Astrocyte of the cerebellum (primary cell): ENCODE measurements at places on chromosomes 13 and 19.

- no peak for DNase-seq
These were observed 76.6 kb downstream of the DGKH start for GRCh38 chr13:42125046-42125445.

DNA sequence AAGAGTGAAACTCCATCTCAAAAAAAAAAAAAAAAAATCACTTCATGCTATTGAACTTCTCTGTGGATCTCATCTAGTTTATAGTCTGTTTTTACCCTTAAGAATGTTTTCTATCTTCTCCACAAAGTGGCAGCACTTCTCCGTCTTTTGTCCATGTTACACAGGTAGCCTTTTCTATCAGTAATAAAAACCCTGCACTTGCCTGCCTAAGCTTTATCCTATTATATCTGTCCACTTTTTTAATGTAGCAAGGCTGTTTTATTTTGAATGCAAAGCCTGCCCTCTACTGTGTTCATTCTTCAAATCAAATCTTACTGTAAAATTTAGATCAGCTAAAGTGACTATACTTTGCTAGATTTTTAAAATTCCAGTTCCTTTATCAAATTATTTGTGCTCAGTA, 124.0 kb downstream of the STOML3 start:
- no peak for DNase-seq

DNA sequence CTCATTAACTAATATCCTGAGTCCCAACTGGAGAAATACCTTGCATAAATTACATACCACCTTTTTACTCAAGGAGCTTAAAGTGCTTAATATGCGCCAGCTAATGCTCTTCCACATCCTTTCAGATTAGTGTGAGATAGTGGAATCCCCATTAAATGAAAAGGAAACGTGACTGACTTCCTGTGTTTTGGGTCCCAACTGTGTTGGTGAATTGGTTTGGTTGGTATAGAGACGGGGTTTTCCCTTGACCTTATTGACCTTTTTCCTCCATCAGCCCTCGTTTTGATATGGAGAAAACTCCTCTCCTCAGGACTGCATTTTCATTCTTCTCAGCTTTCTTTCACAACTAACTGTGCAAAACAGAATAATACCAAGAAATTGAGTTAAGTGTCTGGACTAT, 163.5 kb downstream of the PAN3 start:
- no peak for DNase-seq

GRCh38 chr13:82717249-82717648, 1165.0 kb downstream of the SLITRK1 start:
- DNase-seq, result peak; percentile 57

DNA sequence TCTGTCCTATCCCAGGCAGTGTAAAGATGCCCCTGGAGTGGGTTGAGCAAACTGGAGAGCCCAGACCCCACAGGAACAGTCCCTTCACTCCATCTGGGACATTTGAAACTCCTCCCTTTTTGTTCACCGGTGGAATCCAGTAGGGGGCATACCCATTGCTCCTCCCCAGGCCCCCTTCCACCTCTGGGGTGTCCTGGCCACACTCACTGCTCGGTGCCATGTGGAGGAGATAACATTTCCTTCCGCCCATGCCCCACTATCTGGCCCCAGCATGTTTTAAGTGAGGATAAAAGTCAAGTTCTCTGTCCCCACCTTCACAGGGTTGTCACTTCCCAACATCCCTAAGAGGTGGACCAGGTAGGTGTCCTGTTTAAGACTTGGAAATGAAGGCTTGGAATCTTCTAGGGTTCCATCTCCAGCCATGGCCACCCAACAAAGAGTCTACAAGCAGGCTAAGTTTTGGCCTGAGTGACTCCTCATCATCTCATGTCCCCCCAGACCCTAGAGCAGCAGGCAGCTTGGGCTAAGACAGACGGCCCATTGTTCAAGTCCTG, 9.3 kb downstream of the ZNF526 start:
- DNase-seq, result no peak

GRCh38 chr19:13082192-13083007, 20.3 kb downstream of the LYL1 start:
- DNase-seq, result peak; percentile 97
